HS-5 (cell line): ENCODE measurements at places on chromosomes 1 and 21.
A peak's percentile ranks its signal among the peaks of the same experiment; 100 is the strongest.

DNA sequence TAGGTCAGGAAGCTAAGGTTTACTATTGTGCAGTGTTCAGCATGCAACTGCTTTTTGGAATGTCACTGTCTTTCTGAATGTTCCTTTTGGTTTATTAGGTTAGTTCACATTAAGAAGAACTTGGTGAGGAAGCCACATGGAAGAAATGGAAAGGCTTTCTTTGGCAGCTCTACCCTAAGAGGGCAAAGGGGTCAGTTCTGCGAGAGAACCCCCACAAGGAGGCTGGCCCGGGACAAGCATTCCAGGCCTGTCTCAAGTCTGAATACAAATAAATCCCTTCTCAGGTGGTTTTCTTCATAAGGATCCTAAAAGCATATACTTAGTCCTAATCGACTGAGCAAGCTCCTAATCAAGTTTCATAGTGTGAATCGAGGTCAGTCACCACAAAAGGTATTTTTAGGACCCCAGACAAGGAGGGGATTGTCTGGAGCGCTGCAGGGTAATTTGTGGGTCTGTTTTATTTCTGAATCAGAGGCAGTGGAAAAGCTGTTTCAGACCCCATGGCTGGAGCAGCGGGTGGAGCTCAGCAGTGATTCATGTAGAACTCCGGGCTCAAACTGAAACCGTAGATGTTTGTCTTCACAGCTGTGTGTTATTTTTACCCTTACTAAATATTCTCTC, 63.3 kb downstream of the ERG start:
- DNase-seq, result no peak

DNA sequence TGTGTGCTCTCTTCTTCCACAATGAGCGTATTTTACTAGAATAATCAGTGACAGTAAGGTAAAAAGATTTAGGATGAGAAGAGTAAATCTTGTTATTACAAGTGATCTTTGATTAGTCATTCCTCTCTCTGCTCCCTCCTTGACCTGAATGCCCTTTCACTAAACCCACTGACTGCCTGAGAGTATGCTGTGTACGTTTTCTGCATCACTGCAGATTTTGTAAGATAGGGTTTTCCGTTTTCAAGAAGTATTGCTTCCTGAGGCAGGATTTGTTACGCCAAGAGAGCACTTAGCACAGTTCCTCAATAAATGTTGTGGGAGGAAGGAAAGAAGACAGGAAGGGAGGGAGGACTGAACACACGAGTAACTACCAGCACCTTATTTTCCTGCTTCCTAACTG, 7.7 kb upstream of the LAMB3 start:
- DNase-seq, result no peak

- no peak for DNase-seq
These were observed 113.1 kb upstream of the KRTAP19-8 start for GRCh38 chr21:31151156-31152045.

GRCh38 chr1:43049481-43049880, 90.8 kb upstream of the SLC2A1 start:
- no peak for DNase-seq

DNA sequence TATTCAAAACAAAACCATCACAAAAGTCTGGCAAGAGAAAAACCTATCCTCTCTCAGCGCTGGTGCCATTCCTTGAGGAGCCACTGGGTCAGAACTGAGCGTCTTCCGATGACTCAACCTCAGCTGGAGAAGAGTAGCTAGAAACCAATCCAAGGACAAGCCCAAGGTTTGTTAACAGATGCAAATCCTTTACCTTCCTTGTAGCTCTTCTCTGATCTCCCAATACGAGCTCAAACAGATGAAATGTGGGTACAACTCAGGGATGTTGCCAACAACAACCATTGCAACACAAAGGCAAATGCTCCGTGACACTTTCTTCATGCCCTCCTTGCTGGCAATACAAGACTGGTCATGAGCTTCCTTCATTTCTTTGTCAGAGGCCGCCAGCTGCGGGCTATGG, 337.1 kb downstream of the SIPA1L2 start:
- DNase-seq, result no peak

DNA sequence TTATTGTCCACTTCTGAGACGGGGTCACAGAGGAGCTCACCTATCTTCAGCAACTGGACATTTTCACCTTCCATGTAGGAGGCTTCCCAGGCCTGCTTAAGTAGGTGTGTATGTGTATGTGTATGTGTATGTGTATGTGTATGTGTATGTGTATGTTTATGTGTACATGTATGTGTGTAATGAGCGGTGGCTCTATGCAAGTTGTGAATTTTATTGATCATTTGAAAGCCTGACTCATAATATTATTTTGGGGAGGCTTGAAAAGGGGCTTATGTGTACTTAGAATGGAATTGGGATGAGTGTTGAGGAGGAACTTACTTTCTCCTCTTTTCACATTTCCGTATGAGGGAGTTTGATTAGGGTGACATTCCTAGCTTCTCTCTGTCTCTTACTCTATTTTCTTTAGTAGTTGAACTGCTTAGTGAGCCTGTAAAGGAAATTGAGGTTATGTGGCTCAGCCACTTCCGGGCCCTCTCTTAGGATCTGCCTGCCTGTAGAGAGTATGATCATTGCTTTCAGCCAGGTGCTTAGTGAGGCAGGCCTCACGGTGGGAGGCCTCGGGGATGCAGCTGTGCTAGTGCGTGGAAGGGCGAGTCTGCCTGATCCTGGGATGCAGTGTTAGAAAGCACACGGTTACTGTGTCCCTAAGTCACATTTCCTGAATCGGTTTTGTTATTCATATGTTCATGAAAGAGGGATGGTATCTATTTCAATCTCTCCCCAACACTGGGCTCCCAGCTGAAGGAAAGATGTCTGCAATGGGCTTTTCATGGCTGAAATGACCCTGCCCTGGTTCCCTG, 61.0 kb downstream of the IER5 start:
- DNase-seq, result no peak

DNA sequence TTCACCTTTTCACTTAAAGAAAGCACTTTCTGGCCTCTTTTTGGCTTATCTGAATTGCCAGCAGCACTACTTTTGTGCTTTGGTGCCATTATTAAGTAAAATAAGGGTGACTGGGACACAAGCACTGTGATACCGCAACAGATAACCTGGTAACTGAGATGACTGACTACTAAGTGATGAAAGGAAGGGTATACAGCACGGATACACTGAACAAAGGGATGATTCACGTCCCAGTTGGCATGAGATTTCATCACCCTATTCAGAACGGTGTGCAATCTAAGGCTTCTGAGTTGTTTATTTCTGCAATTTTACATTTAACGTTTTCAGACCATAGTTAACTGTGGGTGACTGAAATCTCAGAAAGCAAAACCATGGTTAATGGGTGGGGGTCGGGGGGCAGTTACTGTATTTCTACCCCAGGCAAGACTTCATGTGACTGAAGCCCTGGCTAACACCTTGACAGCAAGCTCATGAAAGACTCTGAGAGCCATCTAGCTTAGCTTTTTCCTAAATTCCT, 102.8 kb downstream of the CLIC6 start:
- DNase-seq, result peak; percentile 74

GRCh38 chr1:103348136-103348535, 177.4 kb upstream of the RNPC3 start:
- DNase-seq, result no peak

- no peak for DNase-seq
These were observed 18.7 kb downstream of the TNFRSF8 start for GRCh38 chr1:12081648-12082396.

DNA sequence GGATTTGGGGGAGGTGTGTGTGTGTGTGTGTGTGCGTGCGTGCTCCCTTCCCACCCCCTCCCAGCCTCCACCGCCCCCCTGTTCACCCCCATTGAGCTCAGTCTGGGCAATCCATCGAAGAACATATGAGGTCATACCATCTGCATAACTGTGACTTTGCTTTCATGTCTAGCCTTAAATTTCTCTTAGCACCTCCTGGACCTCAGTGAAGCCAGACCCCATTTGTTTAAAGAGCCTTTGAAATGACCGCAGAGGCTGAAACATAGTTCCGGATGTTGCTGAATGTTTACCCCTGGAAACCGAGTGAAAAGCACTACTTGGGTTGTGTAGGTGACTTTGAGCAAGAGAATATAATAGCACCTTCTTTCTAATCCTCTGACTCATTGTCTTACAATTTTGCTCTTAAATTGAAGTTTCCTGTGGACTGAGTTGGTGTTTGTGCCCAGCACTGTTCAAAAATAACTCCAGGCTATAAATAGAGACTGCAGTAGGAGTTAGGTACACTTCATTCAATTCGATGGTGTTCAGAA, 75.4 kb downstream of the UBE4B start:
- DNase-seq, result peak; percentile 34

GRCh38 chr1:178530037-178530402, 17.1 kb downstream of the TEX35 start:
- DNase-seq, result peak; percentile 85

- DNase-seq, result no peak
These were observed 160.8 kb downstream of the VAV3 start for GRCh38 chr1:107804134-107804533.

GRCh38 chr1:234907208-234907939, 221.3 kb downstream of the TOMM20 start:
- DNase-seq, result no peak

DNA sequence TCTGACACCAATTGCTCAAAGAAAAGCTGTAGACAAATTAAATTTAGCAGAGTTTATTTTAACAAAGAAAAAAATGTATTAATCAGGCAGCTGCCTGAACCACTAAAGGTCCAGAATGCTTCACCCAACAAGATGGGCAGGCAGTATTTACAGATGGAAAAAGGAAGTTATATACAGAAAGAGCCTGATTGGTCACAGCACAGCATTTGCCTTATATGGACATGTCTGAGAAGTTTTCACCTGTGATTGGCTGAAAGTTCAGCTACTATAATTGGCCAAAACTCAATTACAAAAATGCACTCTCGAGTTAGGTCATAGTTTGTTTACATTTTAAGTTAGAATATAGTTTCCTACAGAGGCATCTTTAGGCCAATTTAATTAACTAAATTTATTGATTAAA, 15.1 kb upstream of the FMO1 start:
- no peak for DNase-seq

DNA sequence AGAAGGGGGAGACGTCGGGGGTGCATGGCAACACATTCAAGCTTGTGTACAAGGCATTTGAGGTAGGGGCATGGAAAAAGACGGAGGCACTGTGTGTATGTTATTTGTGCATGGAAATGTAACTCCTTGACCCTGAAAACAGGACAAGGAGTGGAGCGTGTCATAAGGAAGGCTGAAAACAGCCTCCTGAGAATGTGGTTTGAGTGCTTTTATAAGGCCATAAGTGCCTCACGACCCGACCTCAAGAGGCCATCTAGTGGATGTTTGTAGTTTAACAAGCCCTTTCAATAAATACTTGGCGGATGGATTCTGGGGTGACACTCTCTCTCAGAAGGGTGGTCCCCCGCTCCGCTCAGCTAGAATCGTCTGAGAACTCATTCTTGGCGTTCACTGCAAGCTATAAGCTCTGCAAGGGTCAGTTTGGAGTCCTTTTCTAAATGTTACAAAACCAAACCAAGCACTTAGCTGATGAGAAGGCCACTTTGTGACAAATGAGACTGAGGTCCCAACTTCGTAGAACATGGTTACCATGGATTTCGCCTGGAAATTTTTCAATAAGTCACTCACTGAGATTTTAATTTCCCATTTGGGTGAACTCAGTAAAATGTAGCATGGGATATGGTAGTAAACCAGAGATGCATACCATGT, 38.8 kb upstream of the CLCA4 start:
- DNase-seq, result no peak

DNA sequence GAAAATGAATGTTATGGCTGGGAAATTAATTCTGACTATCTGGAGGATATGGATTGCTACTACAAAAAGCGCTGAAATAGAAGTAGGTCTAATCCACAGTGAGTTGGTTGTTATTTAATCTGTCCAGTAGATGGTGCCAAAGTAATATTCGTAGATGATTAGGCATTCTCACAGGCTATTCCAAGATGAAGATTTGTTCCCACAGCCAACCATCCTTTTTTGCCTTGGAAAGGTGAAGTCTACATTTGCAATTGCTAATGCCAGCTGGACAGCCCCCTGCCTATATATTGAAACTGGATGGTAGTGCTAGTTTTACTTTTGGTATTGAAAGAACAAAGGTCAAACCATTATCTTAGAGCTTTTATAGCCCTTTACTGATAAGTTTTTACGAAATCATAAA, 43.8 kb downstream of the RBM11 start:
- peak; percentile 19 for DNase-seq

DNA sequence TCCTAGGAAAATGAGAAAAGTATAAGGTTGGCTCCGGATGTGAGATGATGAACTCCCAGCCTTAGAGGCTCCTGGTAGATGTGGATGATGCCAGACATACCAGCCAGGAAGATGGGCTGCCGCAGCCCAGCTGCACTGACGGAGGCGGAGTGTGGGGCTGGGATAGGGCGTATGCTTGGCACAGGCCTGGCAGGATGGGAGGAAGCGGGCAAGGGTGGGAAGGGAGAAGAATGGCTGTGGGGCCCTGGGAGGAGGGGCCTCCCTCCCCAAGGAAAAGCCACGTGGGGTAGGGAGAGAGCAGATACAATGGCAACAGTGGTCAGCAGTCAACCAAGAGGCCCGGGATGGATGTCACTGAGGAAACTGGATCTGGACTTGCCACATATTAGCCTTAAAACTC, 41.3 kb upstream of the KIF21B start:
- DNase-seq, result no peak

DNA sequence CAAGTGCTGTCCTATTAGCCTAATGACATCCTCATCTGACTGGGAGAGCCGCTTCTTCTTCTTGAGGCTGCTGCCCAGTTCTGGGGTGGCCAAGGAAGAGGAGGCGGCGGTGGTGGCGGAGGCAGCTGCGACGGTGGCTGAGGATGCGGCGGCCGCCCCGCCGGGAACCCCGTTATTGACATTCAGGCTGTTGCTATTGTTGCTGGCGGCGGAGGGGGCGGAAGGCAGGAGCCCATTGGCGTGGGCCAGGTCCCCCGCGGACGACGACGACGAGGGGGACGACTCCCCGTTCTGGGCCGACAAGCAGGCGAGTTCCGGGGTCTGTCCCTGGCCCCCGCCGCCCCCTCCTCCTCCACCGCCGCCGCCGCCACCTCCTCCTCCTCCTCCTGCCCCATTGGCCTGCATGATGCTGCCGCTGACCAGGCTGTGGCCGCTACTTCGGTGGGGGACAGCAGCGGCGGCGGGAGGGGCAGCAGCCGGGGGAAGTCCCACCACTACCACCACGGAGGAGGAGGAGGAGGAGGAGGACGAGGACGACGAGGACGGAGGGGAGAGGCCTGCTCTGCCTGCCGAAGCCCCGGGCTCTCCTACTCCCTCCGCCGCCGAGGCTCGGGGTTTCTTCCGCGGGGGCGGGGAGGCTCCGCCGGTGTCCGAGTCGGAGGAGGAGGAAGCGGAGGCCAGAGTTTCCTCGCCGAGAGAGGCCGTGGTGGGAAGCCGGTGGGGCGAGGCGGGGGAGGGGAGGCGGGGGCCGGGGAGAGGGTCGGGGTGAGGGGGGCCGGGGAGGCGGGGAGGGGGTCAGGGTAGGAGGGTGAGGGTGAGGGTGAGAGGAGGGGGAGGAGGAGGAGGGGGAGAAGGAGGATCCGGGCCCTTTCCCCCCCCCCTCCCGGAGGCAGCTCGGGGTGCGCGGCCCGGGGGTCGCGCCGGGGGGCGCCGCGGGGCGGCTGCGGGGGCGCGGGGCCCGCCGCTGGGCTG, 610 bp downstream of the WDR26 start:
- DNase-seq, result no peak

- no peak for DNase-seq
These were observed 12.7 kb downstream of the TMCO4 start for GRCh38 chr1:19786988-19787423.

- no peak for DNase-seq
These were observed 27.7 kb upstream of the HAO2 start for GRCh38 chr1:119340861-119341261.
